Activated CD4-positive, alpha-beta T cell treated with anti-CD3 and anti-CD28 coated beads, Interleukin-2, Interleukin-6, amounts not matched to agents 100 ng/mL and 50 ng/mL, durations not matched to agents 16 hours and 8 hours (primary cell): ENCODE measurements at places on chromosomes 6 and 20.

DNA sequence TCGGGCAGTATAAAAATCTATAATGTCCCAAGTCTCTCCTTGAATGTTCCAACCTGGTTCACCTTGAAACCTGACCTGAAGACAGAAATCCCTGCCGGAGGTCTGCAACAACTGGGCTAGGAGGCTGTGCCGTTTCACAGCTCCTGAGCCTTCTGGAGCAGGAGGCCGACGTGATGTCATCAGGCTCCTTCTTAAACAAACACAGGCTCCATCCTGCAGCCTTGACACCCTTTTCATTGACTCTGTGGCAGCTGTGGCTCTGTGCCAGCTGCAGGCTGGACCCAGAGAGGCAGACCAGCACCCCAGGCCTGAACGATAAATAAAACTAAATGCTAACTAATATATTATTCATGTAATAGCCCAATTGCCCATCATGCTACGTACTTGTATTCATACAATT, 483.9 kb downstream of the CD83 start:
- DNase-seq, result no peak

GRCh38 chr6:64914124-64914523, 792.9 kb downstream of the EYS start:
- no peak for DNase-seq

- DNase-seq, result no peak
These were observed 37.5 kb upstream of the PDE7B start for GRCh38 chr6:135814043-135814442.

GRCh38 chr6:27575594-27576361, 102.9 kb upstream of the ZNF184 start:
- DNase-seq, result peak; percentile 66

DNA sequence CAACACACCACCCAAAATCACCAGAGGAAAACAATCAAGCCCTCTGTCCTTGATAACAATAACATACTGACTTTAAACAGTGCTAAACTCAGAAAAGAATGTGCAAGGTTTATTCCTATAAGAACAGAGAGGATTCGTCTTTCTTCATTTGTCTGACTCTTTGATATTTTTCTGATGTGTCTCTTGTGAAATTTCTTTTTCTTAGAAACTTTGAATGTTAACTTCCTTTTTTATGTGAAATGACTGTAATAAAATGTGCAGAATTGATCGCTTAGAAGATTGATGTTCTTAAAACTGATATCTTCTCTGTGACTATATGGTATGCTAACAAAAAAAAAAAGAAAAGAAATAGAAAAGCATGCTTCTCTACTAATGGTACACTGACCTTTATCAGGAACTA, 947.4 kb upstream of the CITED2 start:
- no peak for DNase-seq

- DNase-seq, result peak; percentile 29
These were observed 306.5 kb upstream of the RUNX2 start for GRCh38 chr6:45021676-45022075.

- DNase-seq, result no peak
These were observed 63.0 kb upstream of the INSM1 start for GRCh38 chr20:20304942-20305341.

GRCh38 chr6:158168040-158168289, at the start of gene SERAC1:
Gene SERAC1, minus strand, starts transcription at chr6:158168262. Its CDS starts 9,899 bp downstream, at chr6:158158363.
- no peak for DNase-seq

DNA sequence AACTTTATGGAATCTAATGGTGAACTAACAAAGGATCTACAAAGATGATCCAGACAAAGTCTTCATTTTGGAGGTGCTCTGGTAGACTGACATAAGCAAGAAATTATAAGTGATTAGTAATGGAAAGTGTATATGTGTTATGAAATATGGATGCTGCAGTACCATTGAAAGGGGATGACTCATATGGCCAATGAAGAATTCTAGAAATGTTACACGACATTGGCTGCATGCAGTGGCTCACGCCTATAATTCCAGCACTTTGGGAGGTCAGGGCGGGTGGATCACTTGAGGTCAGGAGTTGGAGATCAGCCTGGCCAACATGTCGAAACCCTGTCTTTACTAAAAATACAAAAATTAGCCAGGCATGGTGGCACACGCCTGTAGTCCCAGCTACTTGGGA, 23.5 kb downstream of the CFAP206 start:
- no peak for DNase-seq

DNA sequence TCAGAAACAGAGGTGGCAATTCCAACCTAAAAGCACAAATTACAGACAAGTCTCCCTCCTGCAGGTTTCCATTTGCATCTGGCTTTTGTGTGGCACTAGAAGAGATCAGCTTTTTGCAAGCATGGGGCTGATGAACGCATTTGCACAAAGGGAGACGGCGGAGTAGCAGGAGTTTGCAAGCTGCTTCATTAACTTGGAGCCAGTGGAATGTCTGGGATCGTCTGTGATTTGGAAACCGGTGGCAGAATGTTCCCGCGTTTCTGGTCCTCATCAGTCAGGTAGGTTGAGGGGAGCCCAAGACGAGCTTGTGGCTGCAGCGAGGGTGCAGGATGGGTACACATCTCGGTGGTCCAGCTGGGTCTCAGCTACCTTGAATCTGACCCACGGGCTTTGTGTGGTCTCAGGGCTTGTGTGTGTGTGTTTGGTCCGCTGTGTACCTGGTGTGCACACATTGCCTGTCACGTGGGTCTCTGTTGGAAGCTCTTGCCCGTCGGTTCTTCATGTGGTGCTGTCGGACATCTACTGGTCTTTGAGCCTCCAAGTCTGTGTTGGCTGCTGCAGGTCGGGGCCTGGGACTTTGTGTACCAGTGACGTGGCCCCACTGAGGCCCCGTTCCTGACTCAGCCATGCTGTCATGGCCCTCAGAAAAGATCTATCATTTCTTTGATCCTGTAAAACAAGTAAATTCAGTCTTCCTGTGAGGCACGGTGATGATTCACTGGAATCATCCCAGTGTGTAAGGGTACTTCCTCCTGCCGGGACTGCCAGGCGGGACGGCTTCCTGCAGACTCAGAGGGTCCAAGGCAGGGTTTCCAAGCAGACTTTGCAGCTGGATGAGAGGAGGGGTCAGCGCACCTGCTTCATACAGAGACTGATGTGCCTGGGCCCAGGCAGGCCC, 12.4 kb upstream of the MYT1 start:
- no peak for DNase-seq

DNA sequence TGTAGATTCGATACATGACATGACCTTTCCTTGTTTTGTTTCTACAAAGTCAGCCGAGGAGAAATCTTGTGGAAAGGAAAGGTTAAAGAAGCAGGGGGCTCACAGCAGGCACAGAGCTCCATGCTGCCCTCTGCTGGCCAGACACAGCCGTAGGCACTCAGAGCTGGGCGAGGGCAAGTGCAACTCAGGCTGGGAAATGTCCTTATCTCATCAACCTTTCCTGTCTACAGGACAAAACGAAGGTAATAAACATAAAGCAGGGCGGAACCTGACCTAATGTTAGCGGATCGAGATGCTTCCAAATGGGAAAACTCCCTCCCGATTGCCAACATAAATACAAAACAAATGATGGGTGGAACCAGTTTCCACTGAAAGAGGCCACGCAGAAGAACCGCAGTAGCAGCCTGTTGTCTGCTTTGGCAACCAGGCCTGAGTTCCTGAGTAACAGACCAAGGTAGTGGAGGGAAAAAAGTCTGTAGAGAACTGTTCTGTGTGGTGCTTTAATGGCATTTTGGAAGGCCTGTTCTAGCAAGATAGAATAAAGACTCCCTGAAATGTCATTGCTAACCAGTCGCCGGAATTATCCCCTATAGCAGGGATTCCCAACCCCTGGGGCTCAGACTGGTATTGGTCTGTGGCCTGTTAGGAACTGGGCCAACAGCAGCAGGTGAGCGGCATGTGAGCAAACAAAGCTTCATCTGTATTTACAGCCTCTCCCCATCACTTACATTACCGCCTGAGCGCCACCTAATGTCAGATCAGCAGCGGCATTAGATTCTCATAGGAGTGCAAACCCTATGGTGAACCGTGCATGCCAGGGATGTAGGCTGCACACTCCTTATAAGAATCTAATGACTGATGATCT, 85.2 kb downstream of the MBOAT1 start:
- DNase-seq, result peak; percentile 72

DNA sequence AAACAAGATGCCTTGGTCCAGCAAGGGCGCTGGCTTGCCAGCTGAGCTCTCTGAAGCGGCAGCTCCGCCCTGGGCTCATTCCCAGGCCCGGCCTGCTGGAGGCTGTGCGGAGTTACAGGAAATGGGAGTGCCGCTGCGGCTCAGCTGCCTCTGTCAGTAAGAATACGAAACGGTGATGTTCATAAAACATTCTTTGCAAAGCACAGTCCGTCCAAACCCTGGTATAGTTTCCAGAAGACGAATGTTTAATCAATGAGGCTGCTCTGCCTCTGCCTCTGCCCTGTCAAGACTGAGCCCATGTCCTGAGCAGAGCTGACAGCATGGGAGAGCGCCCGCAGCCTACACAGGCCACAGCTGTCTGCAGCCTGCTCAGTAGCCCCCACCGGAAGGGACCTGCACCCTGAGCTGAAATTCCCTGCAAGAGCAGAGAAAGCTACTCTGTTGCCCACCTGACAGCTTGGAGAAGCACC, 153.3 kb upstream of the SNX9 start:
- DNase-seq, result no peak

DNA sequence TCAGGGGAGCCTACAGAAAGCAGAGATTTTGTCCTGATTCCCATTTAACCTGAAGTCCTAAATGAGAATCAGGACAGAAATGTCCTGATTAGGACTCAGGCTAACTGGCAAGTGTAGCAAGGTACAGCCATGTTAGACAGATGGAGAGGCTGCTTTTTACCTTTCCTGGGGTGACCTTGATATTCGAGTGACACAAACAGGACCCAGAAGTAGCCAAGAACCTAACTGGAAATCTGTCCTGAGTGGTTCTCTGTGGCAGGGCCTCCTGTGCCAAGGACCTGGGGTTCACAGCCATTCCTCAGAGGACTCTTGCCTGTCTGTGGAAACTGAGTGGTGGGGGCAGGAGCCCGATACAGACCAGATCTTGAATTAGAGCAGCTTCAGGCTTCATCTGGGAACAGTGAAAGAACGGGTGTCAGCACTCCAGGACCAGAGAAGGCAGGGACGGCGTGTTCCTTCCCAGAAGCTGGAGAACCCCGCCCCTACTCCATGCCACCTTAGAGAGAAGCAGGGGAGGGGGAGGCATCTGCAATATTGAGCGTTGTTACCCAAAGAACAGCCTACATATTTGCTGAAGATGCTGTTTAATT, 4.3 kb upstream of the FUCA2 start:
- DNase-seq, result no peak

DNA sequence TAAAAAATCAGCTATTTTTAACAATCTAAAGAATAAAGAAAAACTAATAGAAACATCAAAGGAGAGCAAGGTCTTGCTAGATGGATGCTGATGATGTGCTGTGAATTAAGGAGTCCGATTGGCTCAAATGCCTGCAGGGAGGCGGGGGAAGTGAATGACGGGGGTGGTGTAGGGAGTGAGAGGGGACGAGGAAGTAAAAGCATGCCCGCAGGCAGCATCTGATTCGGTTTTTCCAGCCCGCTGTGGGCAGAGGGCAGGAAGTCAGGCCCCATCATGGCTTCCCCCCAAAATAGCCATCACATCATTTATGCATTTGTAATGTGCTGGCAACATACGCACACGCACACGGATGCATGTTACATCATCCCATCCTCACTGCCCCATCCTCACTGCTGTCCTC, 10.3 kb downstream of the RSPO4 start:
- no peak for DNase-seq

GRCh38 chr6:43833223-43833995, 63.4 kb downstream of the VEGFA start:
- DNase-seq, result no peak
